Right atrium auricular region (tissue), 2 donors: ENCODE measurements at places on chromosomes 11 and 22. TPM values are rescaled to one million over a fixed set of nuclear protein-coding genes. Genes with fewer than 3 reads are reported as not detected.

- no peak for DNase-seq
Observed at GRCh38 chr22:44286646-44287045, 26.1 kb downstream of the SHISAL1 start.

Gene BBOX1
- not detected for total RNA-seq

Gene C11orf97
- not detected for total RNA-seq

DNA sequence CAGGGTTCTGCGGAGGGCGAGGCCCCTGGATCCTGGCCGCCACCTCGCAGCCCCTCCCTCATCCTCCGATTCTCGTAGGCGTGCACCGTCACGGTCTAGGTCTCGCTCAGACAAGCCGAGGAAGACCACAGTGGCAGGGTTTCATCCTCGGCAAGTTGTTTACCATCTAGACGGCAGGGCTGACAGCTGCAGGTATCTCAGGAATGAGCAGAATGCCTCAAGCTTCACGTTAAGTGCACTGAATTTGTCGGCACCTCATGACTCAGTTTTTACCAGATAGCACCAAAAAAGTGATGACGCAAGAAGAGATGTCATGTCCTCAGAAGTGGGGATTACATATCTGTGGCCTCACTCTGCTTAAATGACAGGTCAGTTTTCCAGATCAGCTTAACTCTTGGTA, 35.1 kb downstream of the WT1 start:
- DNase-seq: no peak

Gene C11orf86
- not detected for total RNA-seq

DNA sequence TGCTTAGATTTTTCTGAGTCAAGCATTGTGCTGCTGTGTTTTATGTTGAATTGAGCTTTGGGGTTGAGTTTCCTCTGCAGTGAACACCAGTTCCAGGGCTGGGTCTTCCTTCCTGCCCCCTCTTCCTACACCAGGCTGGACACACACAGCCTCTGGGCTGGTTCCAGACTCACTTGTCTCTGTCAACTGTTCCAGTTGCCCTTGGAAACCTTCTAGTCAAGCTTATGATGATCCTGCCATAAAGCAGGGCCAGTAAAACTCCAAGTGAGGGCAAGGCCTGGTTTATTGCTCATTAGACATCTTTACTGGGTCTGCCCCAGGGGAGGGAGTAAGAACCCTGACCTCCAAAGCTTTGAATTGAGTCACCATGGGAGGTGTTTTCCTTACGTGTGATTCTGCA, 61.1 kb downstream of the KIAA1671 start:
- no peak for DNase-seq

- peak; percentile 47 for DNase-seq
Observed at GRCh38 chr11:117950993-117951961, 22.1 kb upstream of the TMPRSS13 start.

DNA sequence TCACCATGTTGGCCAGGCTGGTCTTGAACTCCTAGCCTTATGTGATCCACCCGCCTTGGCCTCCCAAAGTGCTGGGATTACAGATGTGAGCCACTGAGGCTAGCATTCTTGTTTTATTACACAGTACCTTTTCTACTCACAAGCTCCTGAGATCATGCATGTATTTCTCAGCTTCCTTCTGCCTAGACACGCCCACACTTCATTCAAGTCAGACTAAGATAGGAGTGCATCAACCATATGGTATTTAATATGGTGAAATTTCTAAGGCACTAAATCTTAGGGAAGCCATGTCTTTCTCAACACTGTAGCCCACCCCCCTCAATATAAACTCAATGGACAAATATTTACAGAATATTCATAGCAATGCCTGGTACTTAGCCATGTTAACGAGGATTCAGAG, 62.1 kb downstream of the SLC25A17 start:
- DNase-seq: no peak

- no peak for DNase-seq
Observed at GRCh38 chr11:129061492-129062230, 119.0 kb upstream of the TP53AIP1 start.

Gene TUBA8
- 67.1 TPM for total RNA-seq

Gene MUC5AC
- total RNA-seq: not detected

DNA sequence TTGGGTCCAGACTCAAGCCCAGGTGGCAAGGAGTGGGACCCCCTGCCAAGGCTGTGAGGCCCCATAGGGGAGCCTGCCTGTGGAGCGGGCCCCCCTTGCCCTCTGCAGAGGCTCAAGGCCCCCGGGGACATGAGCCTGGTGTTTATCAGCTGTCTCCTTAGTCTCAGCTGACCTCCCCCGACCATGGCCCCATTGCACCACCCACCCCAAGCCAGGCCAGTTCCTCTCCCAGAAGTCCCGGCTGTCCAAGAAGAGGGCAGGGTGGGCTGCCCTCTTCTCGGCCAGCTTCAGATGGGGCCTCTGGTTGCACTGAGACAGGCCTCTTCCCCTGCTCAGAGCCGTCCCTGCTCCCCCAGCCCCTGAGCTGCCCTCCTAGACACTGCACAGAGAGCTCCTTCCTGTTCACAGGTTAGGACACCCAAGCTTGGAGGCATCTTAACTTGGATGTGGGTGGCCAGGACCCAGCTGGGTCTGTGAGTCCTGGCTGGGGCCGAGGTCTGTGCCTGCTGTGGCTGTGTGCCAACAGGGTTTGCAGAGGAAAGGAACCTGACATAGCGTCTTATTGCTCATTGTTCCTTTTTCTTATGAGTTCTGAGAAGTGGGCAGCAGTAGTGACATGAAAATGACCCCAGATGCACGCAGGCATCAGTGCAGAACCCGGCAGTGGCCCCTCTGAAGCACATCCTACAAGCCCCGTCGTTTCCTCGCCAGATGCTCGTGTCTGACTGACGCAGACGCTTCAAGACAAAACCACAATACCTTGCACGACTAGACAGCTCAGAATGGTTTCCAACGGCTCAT, 5.4 kb downstream of the TRABD start:
- DNase-seq: no peak

- DNase-seq: no peak
Observed at GRCh38 chr11:43697679-43698078, 17.1 kb downstream of the HSD17B12 start.

Gene OR52B4
- not detected for total RNA-seq

- no peak for DNase-seq
Observed at GRCh38 chr11:102268985-102269470, 48.3 kb upstream of the BIRC3 start.

GRCh38 chr11:81870066-81870412, 863.6 kb downstream of the FAM181B start:
- DNase-seq: no peak

DNA sequence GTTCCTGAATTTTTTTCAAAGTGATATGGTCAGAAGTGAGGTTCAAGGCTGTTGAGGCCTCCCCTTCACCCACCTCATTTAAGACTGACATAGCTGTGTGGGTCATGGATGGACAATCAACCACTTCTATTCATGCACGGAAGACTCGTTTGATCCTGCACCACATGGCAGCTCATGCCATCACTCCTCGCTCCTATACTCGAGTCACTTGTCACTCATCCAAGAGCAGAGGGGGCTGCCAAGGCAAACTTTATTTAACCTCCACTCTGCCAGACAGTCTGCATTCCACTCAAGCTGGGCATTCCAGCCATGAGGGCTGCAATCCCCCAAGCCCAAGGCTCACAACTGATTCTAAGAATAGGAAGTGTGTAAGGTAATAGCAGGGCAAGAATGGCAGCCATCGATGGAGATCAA, 34.1 kb downstream of the SNX19 start:
- no peak for DNase-seq

DNA sequence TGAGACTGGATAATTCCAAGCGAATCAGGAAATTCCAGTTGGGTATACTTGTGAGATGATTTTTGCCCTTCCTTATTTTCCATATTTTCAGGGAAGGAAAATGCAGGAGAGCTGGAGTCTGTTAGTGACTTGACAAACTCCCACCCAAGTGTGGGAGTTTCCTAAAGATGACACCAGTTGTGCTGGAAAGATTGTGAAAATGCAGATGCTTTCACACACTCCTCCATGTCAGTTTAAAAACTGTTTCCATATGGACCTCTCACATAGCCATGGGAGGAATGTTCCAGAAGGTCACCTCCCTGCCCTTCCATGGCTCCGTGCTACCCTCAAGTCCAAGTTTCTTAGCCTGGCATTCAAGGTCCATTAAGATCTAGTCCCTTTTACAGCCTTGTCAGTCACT, 350.7 kb upstream of the NARS2 start:
- DNase-seq: no peak

Gene KCNJ1
- total RNA-seq: not detected

DNA sequence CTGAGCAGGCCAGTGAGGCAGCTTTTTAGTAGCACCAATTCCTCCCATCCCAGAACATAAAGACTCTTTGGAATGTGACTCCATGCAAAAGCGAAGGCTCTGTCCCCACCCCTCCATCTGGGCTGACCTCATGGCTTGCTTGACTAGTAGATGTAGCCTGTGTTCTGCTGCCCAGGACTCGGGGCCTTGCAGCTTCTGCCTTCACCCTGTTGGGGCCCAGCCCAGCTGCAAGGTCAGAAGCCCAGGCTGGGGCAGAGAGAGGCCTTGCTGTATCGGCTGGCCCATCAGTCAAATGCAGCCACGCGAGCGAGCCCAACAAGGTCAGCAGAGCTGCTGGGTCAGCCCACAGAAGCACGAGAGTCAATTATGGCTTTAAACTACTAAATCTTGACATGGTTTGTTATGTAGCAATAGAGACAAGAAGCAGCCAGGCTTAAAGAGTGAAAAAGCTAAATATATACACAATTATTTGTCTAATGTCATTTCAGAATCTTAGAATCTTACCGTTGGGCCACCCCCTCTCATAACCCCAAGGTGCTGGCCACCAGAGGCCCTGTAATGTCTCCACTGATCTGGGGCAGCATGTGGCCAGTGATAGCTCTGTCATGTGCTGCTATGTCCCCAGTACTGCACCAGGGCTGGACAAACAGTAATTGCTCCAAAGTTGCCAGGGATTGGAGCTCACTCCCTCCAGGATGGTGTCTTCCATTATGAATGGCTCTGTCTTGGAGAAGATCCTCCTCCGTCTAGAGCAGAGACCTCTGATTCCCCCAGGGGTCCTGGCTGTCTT, 10.4 kb upstream of the WNT11 start:
- DNase-seq: no peak

DNA sequence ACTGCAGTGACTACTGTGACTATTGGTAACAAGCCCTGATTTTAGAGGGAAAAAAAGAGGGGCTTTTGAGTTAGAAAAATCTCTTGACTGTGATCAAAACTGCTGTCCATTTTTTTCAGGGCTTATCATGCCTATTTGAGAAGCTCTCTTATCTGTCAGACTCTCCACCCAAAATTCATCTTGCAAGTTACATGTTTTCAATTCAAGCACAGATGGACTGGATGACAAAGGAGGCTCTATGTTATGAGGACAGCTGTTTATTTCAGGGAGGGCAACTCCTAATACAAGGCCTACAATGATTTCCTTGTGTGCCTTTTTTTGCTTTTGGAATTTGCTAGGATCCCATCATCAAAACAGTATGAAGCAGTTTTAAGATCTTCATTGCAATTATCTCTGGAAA, 35.2 kb upstream of the USP47 start:
- no peak for DNase-seq

GRCh38 chr11:13761250-13761649, 92.8 kb downstream of the FAR1 start:
- no peak for DNase-seq

DNA sequence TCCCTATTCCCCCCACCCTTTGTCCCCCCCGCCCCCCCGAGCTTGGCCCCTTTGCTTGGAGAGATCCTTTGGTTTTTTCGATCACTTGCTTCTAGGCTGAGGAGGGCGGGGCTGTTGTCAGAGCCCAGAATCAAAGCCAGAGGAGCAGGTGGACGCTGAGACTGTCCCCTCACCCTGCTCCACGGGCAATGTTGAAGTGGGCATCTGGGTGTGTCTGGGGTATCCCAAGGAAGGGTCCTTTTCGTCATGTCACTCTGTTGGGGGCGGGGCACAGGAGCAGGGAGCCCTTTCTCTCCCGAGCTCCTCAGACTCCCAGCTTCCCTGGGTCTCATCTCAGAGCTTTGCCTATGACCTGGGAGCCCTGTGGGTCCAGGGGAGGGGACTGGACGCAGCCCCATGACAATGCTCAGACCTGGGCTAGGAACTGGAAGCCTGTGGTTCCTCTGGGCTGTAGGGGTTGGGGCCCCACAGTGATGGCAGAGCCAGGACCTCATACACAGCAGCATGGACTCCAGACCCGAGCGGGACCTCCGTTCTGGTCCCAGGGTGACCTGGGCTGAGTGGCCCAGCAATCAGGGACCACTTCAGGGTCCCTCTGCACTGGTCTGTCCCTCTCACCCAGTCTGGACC, 2.9 kb upstream of the APOBEC3A start:
- DNase-seq: no peak

Gene ZC3H12C
- 14.7 TPM for total RNA-seq

Gene OR8D4
- total RNA-seq: not detected

Gene RFPL1
- total RNA-seq: not detected

Gene SYT7
- total RNA-seq: 19.2 TPM
